ENCODE measurements at places on chromosomes 7 and 10.

GRCh38 chr10:122617476-122618270 lies 57.1 kb downstream of the DMBT1 start:
- DNase-seq, result no peak

DNA sequence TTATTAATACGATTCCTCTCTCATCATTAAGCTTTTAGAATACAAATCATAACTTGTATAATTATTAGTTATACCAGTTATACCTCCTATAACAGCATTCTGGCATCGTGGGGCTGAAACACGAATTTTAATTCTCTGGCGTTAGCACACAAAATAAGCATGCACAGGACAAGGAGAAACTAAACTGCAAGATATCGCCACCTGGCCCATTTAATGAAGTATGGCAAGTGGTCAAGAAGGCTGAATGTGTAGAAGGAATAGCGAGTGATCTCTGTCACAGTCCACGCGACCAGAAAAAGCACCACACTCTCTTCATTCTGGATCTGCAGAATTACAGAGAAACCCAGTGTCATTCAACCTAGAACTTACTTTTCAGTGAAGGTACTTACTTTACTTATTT lies 18.1 kb downstream of the HACD1 start:
- DNase-seq, result peak; percentile 9

DNA sequence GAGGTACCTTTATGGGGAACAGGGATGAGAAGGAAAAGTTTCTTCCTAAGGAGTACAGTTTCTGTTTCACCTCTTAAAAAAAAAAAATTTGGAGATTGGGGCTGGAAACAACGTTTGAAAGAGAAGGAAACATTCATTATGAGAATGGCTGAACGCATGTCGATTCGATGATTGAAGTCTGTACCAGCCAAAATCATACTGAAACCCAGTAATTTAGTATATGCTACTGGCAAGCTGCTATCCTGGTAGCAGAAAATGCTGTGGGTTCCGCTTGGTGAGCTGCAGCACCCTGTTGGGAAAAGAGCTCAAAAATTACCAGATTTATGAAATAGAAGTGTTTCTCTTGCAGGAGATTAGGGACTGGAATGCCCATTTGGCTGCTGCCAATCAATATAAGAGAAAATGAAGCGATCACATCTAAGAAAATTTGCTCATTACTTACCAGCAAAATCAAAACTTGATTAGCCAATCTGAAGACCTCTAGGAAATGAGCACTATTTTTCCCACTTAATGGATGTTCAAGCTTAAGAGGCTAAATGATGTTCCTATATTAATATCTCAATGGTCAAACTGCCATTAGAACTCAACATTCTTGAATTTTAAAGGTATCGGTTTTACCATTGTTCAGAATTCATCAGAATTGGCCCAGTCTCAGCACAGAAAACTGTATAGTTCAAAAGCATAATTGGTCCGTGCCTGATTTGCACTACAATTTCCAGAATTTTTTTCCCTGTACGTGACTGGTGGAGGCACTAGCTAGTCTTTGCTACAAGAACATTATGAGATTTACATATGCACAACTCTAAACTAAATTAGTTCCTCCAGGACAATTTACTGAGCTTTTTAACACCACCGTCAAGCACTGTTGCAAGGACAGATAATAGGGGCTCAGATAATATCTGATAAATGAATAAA lies 1.2 kb upstream of the ITGB1 start:
- no peak for DNase-seq

DNA sequence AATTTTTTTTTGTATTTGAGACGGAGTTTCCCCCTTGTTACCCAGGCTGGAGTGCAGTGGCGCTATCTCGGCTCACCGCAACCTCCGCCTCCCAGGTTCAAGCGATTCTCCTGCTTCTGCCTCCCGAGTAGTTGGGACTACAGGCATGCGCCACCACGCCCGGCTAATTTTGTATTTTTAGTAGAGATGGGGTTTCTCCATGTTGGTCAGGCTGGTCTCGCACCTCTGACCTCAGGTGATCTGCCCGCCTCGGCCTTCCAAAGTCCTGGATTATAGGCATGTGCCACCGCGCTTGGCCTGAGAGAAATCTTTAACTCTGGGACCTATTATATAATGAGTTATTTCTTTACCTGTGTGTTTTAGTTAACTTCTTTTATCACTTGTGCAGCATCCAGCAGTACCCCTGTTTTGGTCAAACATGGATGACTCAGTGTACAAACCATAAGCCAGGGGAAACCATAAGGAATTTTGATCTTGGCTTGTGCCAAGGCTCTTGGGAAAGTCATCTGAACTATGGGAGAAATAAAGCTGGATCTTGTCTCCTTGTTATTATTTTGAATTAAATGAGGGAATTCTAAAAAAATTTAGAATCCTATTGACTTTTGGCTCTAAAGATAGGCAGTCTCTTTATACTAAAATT lies 23.6 kb upstream of the ZRANB1 start:
- peak; percentile 65 for DNase-seq

DNA sequence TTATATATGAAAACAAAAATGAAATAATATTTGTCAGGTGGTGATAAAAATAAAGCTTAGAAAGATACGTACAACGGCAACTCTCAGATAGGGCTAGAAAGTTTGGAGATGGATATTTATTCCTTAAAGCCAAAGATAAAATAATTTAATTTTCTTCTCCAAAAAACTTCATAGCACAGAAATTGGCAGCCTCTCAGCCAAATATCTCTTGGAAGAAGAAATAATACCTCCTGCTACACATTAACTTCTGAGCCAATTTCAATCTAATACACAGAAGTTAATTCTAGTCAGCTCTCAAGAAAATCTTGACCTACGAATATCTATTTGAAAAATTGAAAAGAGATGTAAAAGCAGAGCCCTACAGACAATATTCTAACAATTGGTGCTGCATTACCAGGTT lies 122.4 kb downstream of the TES start:
- no peak for DNase-seq

DNA sequence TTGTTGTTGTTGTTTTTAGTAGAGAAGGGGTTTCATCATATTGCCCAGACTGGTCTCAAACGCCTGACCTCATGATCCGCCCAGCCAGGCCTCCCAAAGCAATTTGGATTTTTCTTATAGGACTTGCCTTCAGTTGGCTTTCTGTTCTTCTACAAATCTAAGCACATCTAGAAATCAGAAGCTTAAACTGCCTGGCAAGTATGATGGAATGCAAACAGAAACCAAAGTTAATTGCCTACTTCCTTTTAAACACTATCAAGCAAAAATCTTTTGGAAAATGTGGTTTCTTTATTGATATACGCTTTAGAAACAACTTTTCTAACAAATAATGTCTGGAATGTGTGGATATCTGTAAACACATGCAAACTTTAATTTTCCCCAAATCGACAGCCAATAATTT lies 64.9 kb downstream of the USP6NL start:
- DNase-seq, result peak; percentile 4

GRCh38 chr10:11685787-11686218 lies 56.4 kb upstream of the ECHDC3 start:
- DNase-seq, result peak; percentile 73

GRCh38 chr7:95376632-95377400 lies 19.4 kb downstream of the PON3 start:
- peak; percentile 11 for DNase-seq

- DNase-seq, result no peak
Measured at GRCh38 chr10:37831495-37832333, 25.7 kb downstream of the ZNF248 start.

DNA sequence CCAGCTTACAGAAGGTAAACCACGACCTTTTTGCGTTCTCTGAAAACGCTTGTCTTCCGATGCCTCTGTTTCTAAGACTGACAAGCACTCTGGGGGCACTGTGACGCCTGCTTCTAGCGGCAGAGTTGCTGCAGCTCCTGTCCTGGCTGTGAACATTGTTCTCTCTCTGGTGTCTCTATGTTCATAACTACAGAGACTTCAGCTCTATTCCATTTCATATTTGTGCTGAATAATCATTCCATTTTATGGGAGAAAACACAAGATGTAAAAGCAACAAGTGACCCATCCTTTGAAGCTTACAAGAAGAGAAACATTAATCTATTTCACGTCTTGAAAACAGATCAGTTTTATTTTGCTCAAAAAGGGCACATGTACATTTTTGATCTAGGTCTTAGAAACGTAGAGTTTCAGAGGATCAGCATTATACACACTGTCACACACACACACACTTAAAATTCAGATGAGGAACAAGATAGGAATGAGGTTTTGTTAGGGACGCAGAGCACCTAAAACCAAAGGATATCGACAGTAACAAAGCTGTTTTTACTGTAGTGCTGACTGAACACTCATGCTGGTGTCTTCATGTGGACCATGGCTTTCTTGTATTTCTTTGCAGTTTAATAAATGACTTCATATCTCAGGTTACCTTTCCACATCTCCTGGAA lies 3.0 kb downstream of the IKZF1 start:
- no peak for DNase-seq

- DNase-seq, result no peak
Measured at GRCh38 chr7:1857487-1858421, 187.7 kb downstream of the ELFN1 start.

- no peak for DNase-seq
Measured at GRCh38 chr10:77641344-77641743, 3.7 kb upstream of the KCNMA1 start.

GRCh38 chr7:51340936-51341335 lies 24.3 kb upstream of the COBL start:
- no peak for DNase-seq
